ENCODE measurements at places on chromosomes 6 and 20.

- no peak for DNase-seq
These were observed 5.5 kb downstream of the NPEPL1 start for GRCh38 chr20:58697867-58698703.

DNA sequence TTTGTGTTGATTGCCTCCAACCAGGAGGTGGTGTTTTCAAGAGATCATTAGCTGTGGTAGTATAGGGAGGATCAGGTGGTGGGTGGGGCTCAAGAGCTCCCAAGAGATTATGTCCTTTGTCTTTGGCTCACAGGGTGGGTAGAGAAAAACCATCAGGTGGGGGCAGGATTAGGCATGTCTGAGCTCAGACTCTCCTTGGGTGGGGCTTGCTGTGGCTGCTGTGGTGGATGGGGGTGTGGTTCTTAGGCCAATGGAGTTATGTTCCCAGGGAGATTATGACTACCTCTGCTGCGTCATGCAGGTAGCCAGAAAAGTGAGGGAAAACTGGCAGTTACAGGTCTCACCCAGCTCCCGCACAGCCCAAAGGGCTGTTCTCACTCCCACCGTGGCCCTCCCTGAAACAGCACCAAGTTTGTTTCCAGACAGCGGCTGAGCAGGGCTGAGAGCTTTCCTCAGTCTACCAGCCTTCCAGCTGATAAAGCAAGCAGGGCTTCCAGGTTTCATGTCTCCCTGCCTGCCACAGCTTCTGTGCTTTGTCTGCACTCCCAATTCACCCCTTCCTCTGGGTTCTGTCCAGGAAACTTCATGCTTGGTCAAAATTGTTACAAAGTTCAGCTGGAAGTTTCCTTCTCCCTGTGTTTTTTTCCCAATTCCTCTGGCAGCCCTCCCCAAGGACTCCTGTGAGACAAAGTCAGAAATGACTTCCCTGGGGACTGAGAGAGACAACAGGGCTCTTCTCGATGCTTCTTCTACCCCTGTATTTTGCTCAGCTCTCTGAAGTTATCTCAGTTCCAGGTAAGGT lies 481.1 kb upstream of the MAN1A1 start:
- DNase-seq = peak; percentile 52

- DNase-seq = no peak
These were observed 38.6 kb downstream of the AKIRIN2 start for GRCh38 chr6:87663434-87663833.

DNA sequence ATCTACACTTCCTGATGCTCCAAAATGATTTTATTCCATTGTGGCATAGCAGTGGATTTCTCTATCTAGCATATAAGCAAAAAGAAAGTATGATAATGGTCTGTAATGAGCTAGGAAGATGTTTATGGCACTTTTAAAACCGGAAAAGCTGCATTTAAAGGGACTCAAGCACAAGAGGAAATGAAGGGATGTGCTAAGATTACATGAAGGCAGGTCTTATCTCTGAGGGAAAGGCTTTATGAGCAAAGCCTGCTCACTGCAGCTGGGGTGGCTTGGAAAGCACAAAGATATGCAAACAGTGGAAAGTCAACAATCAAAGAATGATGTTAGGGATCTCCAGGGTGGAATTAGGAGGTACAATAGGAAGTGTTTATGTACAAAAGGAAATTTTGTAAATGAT lies 138.2 kb downstream of the TENT5A start:
- no peak for DNase-seq

- DNase-seq = no peak
These were observed 236.0 kb upstream of the ECI2 start for GRCh38 chr6:4371207-4371921.

GRCh38 chr6:153927867-153928266 lies 111.2 kb upstream of the OPRM1 start:
- no peak for DNase-seq

DNA sequence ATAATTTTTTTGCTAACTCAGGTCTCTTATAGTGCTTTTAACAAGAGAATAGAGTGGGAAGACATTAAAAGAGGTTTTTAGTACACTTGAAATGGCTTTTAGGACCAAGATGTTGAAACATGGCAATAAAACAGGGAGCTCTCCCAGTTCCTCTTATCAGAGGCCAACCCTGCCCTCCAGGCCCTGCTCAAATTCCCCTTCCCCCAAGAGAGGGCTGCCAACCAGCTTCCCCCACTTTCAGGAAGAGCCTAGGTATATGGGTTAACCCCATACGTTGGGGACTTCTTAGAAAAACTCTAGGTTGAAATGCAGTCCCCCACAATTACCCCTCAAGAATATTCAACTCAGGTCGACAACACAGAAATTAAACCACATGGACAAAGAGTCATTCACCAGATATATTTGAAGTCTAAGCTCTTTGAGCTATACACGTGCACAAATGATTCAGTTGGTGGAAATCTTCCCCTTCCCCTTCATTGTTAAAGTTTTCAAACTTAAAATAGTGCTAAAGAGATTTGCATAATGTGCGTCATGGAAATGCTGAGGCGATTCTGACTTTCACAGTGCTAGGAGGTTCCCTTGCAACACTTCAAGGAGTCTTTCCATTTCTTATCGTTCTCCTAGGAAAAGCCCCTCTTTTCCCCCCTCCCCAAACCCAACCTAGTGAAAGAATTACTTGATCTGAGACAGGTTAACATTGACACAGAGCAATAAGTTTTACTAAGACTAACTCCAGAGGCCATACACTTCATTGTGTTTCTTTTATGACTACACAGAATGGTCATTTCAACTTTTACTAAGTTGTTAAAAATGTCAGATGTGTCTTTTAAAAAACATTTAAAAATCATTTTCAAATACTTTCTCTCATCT lies 49.8 kb upstream of the ENPP5 start:
- DNase-seq = no peak

DNA sequence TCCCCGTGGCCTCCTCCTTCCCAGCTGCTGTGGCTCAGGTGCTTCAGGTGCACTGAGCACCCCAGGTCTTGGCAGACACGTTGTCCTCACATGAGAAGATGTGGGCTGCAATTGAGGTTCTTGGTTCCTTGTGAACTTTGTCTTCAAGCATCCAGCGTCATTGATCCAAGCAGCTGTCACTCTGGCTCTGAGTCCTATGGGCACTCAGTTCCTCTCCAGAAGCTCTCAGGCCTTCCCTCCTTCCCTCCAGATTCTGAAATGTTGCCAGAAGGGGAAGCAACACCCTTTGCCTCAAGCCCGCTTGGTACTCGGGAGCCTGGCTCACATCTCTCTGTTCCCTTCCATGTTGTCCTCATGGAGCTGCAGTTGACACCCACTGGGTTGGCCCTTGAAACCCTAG lies 8.4 kb upstream of the MRGBP start:
- no peak for DNase-seq
